Mesendoderm (in vitro differentiated cells): ENCODE measurements at places on chromosomes 6 and 20.

GRCh38 chr6:85865420-85866369, 223.0 kb upstream of the SYNCRIP start:
- DNase-seq: peak; percentile 18

- no peak for DNase-seq
Measured at GRCh38 chr6:139522511-139523220, 148.2 kb upstream of the CITED2 start.

DNA sequence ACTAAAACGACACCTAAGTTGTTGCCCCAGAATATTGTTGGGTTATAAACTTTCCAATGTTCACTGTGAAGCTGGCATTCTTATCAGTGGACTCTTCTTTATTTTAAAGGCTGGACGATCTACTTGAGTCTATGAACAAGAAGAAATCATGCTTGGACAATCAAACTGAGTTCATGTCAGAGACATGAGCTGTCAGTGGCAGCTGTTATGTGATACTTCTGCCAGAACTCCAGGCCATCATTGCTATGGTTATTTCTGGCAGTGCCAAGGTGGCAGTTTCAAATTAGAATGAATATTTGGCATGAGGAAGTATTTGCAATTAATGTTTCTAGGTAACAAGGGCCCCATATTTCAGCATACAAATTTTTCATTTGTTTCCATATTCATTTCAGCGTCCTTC, 417.3 kb downstream of the LMBRD1 start:
- DNase-seq: no peak

GRCh38 chr6:11018225-11018624, 25.9 kb downstream of the ELOVL2 start:
- no peak for DNase-seq

GRCh38 chr20:37954626-37955025, 51.7 kb downstream of the VSTM2L start:
- DNase-seq: no peak

DNA sequence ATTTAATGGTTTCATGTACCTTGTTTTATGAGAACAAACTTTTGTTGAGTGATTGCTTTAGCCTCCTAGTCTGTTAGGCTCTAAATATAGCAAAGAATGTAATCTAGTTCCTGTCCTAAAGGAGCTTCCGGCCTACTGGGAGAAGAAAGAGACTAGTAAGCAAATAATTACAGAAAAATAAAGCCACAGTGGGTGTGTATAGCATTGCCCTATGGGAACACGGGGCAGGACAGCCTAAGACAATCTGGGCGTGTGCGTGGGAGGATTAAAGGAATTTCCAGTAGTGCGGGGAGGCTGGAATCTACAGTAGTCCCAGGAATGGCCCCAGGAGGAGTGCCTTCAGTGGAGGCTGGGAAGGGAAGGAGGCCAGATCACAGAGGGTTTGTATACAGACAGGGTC, 98.1 kb upstream of the AKAP12 start:
- DNase-seq: no peak

- DNase-seq: no peak
Measured at GRCh38 chr6:90119618-90120017, 177.0 kb downstream of the BACH2 start.

- no peak for DNase-seq
Measured at GRCh38 chr6:16058929-16059345, 69.9 kb upstream of the MYLIP start.

- DNase-seq: no peak
Measured at GRCh38 chr6:125307964-125308615, 6.3 kb upstream of the HDDC2 start.

DNA sequence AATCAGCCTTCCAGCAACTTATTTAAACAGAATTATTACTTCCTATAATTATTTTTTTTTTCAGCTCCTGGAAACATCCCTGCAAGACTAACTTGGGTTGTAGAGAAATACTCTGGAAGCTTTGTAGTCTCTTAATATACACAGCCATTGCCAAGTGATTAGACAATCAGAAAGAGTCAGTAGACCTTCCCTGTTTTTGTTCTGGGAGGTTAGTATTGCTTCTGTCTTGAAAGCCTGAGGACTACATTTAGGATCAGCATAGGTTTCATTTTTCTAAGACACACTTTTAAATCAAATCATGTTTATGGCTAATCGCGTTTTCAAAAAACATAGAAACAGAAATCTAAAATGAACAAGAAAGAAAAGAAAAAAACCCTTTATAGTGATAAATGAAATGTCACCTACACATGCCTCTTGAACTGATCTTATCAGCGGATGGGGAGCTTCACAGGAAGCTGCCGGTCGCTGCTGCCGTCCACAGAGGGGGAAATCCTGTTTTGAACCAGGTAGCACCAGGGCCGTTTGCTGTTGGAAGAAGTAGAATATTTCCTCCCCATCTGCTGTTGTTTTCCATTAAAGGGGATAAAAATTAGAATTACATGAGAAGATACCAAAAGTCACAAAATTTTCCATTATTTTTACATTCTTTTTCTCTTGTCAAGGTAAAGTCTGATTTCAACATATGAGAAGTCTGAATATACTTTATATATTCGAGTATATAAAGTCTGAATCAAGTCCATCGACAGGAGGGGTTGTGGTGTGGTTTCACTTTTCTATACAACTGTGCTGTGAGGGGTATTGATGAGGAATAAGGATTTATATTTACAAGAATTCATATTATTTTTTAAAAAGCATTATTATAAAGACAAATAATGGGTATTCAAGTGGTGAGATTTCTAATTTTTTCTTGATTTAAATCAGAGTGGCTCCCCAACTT, 94.6 kb downstream of the ARMC2 start:
- DNase-seq: peak; percentile 42

GRCh38 chr6:125780540-125781313, 10.0 kb upstream of the NCOA7 start:
- peak; percentile 81 for DNase-seq

- peak; percentile 8 for DNase-seq
Measured at GRCh38 chr6:112372226-112372806, 25.2 kb downstream of the RFPL4B start.

- DNase-seq: no peak
Measured at GRCh38 chr6:7273709-7274108, 39.3 kb downstream of the SSR1 start.

DNA sequence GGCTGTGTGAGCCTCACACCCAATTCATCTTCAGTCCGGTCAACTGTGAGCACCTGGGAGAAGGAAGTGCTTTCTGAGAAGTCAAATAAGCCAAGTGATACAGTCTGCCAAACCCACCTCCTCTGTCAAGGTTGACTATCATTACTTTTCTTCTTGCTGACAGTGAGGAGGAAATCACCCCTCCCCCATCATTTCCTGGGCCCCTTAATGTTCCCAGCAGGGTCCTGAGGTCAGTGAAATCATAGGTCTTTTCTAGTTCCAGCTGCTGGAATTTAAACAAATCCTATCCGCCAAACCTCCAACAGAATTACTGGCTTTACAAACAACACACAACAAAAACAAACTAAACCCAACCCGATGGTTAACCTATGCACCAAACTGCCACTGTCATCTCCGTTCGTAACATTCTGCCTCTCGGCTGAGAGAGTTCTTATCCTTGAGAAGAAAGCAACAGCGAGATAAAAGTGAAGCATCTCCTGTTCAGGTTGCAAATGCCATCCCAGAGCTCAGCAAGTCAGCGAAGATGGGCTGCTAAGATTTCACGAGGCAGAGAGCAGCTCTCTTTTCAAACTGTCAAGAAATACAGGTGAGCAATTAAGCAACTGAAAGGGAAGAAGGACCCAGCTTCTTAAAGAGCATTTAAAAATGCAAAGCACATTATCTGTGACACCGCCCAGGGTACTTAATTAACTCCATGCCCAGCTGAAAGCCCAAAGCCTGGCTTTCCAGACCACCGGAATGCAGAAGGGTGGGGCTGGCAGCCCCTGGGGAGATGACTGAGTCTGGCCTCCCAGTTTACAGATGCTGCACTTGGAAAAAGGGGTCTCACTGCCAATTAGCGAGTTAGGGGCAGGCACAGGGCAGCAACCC, 24.7 kb downstream of the GFOD1 start:
- DNase-seq: peak; percentile 66

- DNase-seq: no peak
Measured at GRCh38 chr6:5464099-5464885, 203.0 kb downstream of the FARS2 start.

DNA sequence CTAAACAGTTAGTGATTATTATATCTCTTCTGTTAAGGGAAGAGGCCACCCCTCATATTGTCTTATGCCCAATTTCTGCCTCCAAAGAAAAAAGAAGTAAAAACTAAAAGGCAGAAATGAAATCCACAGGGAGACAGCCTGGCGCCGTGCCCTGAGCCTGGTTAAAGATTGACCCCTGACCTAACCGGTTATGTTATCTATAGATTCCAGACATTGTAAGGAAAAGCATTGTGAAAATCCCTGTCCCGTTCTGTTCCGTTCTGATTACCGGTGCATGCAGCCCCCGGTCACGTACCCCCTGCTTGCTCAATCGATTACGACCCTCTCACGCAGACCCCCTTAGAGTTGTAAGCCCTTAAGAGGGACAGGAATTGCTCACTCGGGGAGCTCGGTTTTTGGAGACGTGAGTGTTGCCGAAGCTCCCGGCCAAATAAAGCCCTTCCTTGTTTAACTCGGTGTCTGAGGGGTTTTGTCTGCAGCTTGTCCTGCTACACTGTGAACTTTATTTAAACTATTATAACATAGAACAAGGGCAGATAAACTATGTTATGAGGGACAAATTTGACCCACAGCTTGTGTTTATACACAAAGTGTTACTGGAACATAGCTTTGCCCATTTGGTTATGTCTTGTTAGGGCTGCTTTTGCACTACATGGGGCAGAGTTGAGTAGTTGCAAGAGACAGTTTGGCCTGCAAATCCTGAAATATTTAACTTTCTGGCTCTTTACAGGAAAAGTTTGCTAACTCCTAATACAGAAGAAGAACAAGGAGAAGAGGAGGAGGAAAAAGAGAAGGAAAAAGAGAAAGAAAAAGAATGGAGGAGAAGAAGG, 49.6 kb downstream of the CD24 start:
- no peak for DNase-seq

GRCh38 chr20:14959506-14960475, 622.4 kb upstream of the FLRT3 start:
- no peak for DNase-seq

- DNase-seq: peak; percentile 82
Measured at GRCh38 chr20:6828794-6829423, 61.4 kb downstream of the BMP2 start.

DNA sequence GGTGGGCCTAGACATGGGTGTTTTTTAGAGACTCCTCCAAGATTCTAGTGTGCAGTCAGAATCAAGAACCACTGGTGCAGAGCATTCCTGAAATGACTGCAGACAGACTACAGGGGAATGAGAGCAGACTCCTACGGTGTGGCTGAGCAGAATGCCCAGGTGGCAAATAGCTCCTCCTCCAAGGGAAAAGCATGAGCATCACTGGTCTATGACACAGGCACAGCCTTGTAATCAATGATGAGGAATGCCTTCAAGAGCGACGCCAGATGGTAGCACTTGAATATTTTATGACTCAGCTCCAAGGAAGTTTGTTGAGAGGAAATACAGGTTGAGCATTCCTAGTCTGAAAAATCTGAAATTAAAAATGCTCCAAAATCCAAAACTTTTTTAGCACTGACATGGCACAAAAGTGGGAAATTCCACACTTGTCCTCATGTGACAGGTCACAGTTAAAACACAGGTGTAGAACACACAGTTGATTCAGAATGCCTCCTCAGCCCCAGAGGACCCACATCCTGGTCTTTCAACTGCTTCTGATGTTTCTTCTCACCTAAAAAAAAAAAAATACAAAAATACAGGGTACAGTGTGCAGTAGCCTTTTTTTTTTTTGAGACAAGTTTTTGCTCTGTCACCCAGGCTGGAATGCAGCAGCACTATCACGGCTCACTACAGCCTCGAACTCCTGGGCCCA, 10.6 kb upstream of the FAM8A1 start:
- DNase-seq: peak; percentile 76

- no peak for DNase-seq
Measured at GRCh38 chr20:7137395-7138151, 370.1 kb downstream of the BMP2 start.

GRCh38 chr6:166768761-166769160, 141.7 kb upstream of the RPS6KA2 start:
- no peak for DNase-seq

DNA sequence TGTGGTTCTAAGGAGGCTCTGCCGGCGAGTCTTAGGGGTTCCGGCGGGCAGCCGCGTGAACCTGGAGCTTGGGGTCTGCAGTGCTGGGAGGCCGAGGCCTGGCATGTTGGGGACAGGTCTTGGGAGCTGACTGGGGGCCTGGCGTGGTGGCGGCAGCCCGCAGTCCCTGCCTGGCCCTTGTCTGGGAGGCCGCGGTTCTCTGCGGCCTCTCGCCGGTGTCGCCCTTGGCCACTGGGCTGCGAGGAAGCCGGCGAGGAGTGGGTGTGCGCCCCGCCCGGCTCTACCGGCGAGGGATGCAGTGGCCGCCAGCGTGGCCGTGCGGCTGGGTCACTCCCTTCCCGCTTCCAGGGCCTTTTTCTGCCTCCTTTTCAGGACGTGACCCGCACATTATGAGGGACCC, 36.3 kb downstream of the IGF2R start:
- no peak for DNase-seq

DNA sequence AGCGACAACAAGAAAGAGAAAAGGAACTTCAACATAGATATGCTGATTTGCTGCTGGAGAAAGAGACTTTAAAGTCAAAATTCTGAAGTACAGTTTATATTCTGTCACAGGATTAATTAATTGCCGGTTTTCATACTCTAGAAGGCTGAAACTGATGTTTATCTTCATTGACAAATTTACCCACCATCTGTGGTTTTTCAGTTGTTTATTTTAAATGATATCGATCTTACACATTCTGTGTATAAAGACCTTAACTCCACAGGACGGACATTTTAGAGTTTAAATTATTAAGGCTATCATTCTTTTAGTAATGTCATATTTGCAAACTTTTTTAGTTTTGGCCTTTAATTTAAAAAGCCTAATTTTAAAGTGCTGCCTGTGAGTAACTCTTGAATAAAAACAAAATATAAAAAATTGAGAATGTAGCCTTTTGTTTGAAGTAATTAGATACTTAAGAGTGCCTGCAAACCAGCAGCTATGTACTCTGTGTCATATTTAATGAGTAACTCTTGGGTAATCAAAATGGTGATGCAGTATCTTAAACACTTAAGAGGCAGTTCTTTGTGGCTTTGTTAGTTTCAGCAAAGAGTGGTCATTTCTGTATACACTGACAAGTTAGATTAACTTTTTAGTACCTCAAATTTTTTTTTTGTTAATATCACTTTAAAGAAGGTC, 59.3 kb downstream of the CDC5L start:
- no peak for DNase-seq

DNA sequence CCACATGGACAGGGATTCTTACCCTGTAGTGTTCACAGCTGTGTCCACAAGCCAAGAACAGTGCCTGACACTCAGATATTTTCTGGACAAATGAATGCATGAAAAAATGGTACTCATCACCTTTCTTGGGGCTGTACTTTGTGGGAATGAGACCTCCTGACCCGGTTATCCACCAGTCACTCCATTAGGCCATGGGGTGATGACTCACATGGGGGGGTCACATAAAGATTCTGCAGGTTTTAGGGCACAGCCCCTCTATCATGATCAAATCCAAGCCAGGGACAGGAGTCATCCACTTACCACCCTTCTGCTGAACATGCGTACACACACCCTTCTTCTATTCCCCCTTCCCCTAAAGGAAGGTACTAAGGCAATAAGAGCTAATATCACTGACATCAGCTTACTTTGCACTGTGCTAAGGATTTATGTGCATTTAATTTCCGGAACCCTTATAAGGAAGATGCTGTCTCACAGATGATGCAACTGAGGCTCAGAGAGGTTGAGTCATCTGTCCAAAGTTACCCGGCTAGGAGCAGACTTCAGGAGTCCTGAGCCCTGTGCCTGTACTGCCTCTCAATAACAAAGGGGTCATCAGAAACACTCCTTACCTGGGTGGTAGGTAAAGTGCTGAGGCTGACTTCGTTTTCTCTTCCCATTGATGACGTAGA, 107.8 kb downstream of the NFATC2 start:
- no peak for DNase-seq

GRCh38 chr6:127496471-127496870, 22.7 kb downstream of the MTCL3 start:
- no peak for DNase-seq
